IgD-negative memory B cell (primary cell): ENCODE measurements at places on chromosomes 11 and 22. TPM values are rescaled to one million over a fixed set of nuclear protein-coding genes. Genes with fewer than 3 reads are reported as not detected.

ROBO3 gene
- not detected for polyA plus RNA-seq

PPP6R3 gene
- 41.1 TPM for polyA plus RNA-seq

DDI1 gene
- polyA plus RNA-seq: 0.10 TPM

SULT4A1 gene
- not detected for polyA plus RNA-seq

TPH1 gene
- polyA plus RNA-seq: not detected

TESMIN gene
- polyA plus RNA-seq: 5.1 TPM

STIP1 gene
- polyA plus RNA-seq: 102 TPM

ST14 gene
- 94.1 TPM for polyA plus RNA-seq

GGTLC3 gene
- not detected for polyA plus RNA-seq

OR2AG1 gene
- not detected for polyA plus RNA-seq

C11orf52 gene
- not detected for polyA plus RNA-seq

CARD18 gene
- polyA plus RNA-seq: not detected

OR2AT4 gene
- polyA plus RNA-seq: not detected

RHOD gene
- 0.54 TPM for polyA plus RNA-seq

HSPA8 gene
- 1,082 TPM for polyA plus RNA-seq

LRP4 gene
- polyA plus RNA-seq: not detected

GDPD5 gene
- 27.8 TPM for polyA plus RNA-seq

TMEM121B gene
- not detected for polyA plus RNA-seq

NNMT gene
- polyA plus RNA-seq: not detected

OR8A1 gene
- polyA plus RNA-seq: not detected

FOSL1 gene
- 0.79 TPM for polyA plus RNA-seq

POU2F3 gene
- polyA plus RNA-seq: not detected

TENM4 gene
- polyA plus RNA-seq: not detected

ENTHD1 gene
- polyA plus RNA-seq: 0.23 TPM

NECTIN1 gene
- polyA plus RNA-seq: 0.11 TPM

LMO1 gene
- polyA plus RNA-seq: not detected

MRPL16 gene
- polyA plus RNA-seq: 82.6 TPM

OR51B6 gene
- not detected for polyA plus RNA-seq

KRTAP5-11 gene
- not detected for polyA plus RNA-seq

PRMT3 gene
- 5.0 TPM for polyA plus RNA-seq

GSTT4 gene
- polyA plus RNA-seq: not detected

PDGFD gene
- 2.3 TPM for polyA plus RNA-seq

C1QTNF4 gene
- not detected for polyA plus RNA-seq

MS4A14 gene
- polyA plus RNA-seq: 1.1 TPM

MUC5B gene
- polyA plus RNA-seq: not detected

KIAA0930 gene
- polyA plus RNA-seq: 3.3 TPM

SCARF2 gene
- polyA plus RNA-seq: 0.16 TPM

SPDYC gene
- polyA plus RNA-seq: not detected

MMP1 gene
- polyA plus RNA-seq: not detected

AGBL2 gene
- polyA plus RNA-seq: 1.4 TPM

OTOG gene
- not detected for polyA plus RNA-seq

FDX1 gene
- 18.6 TPM for polyA plus RNA-seq

NKAPD1 gene
- polyA plus RNA-seq: 18.7 TPM

PYGM gene
- 2.0 TPM for polyA plus RNA-seq

NF2 gene
- polyA plus RNA-seq: 17.7 TPM

CFAP300 gene
- not detected for polyA plus RNA-seq

MPPED1 gene
- polyA plus RNA-seq: not detected

B4GALNT4 gene
- polyA plus RNA-seq: not detected

OR2AG2 gene
- not detected for polyA plus RNA-seq

LRRC56 gene
- polyA plus RNA-seq: 2.6 TPM

CHRNA10 gene
- polyA plus RNA-seq: 0.21 TPM

IRF7 gene
- 103 TPM for polyA plus RNA-seq

OR51B4 gene
- polyA plus RNA-seq: not detected

MICAL2 gene
- 0.84 TPM for polyA plus RNA-seq

HPX gene
- polyA plus RNA-seq: 0.46 TPM

KRTAP5-3 gene
- not detected for polyA plus RNA-seq

MFRP gene
- polyA plus RNA-seq: not detected

BIK gene
- polyA plus RNA-seq: 9.7 TPM
